ENCODE measurements at places on chromosomes 3 and 15.

DNA sequence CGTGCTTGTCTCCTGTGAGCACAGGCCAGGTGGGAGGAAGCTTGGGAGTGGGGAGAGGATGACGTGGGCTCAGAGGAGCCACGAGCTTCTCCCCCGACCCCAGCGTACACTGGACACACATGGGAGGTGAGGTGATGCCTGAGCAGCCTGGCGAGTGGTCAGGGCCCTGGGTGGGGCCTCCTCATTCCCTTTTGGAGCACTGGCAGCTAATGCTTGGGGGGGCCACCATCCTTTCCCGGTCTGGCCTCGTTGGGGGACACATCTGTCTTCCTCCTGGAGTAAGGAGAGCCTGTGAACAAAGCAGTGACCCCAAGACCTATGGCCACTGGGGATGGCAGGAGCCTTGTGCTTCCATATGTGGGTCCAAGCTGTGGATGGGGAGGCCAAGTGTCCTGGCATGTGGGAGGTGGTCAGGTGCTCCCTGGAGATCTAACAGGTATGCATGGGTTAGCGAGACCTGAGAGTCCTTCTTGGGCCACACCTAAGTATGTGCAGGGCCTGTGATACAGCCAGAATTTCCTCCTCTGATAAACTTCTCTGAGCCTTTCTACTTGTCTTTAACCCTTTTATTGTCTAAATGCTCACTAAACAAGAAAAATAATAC, 9.5 kb downstream of the KLF13 start:
- DNase-seq, result no peak

GRCh38 chr3:123586131-123586530, 1.3 kb upstream of the HACD2 start:
- no peak for DNase-seq

DNA sequence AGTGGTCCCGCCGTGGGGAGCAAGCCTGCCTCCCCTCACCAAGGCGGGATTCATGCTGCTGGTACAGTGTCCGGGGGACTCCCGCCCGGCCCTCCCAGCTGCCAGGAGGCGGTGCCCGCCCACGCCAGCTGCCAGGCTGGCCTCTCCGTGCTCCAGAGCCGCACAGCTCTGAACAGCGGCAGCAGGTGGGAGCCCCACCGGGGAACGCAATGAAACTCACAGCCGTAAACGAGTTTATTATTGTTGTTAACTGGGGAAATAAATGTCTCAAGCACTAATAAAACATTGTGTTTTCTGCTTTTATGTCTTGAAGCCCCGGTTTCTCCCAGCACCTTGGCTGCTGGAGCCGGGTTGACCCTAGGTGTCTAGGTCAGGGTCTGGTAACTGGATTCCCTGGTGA, 317.7 kb upstream of the TLE3 start:
- no peak for DNase-seq

GRCh38 chr3:13034109-13034800, 39.0 kb downstream of the IQSEC1 start:
- DNase-seq, result no peak

GRCh38 chr3:65385805-65386204, 652.9 kb downstream of the MAGI1 start:
- DNase-seq, result no peak

GRCh38 chr3:103077910-103078309, 643.1 kb downstream of the ZPLD1 start:
- no peak for DNase-seq

DNA sequence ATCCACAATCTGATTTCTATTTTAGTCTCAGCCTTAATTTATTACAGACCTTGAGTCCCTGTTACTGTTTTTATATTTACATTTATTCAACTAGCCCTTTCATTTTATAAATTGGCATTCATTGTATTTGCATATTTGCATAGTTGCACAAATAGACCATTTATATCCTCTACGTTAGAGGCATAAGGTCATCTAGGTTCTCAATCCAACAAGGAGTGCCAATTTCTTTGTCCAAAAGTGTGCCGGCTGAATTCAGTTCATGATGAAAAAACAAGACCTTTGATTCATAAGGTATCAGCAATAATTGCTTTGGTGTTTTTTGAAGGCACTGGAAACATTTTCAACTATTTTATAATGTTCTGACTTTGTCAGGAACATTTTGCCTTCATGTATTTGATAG, 33.9 kb upstream of the NANOGP8 start:
- no peak for DNase-seq

DNA sequence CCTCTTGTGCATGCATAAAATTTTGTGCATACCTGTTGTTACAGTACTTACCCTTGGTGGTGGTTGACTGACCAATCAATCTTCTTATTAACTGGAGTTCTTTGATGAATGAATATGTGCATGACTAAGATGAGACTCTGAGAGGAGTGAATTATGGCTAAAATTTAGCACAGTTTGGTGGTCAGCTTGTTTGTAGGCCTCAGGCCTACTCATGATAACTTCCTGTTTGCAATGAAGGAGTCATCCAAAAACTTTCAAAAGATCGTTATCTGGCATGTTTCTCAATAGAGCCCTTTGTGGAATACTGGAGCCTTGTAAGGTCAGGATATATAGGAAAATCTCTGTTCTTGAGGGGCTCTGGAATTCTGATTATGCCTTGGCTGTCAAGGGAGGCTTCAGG, 66.5 kb downstream of the LEKR1 start:
- peak; percentile 97 for DNase-seq

DNA sequence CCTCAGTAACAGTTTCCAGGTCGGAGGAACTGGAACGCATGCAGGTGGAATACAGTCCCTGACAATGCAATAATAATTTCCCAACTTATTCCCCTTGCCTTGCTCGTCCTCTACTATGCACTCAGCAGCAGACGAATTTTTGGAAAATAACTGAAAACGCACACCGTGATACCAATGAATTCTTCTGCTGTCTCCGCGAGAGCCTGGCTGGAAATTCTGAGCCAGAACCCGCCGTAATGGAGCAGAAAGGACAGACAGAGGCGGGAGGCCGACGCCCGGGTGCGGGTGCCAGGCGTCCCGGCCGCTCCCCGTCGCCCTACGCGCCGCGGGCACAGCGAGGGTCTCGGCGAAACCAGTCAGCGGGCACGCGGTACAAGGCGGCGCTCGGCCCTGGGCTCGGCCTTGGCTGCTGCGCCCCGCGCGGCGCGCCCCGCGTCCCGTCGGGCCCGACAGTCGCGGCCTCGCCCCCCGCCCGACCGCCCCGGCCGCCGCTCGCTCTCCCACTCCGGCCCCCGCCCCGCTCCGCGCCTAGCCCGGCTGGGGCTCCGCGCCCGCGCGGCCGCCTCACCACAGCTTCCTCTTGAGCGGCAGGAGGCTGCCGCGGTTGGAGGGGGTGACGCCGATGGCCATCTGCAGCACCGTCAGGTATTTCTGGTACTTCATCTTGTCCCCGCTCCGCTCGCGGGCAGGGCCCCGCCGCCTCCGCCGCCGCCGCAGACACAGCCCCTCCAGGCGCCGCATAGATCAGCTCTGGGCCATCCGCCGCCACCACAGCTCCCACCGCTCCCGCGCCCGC, 114.5 kb upstream of the GOLGA8J start:
- no peak for DNase-seq

DNA sequence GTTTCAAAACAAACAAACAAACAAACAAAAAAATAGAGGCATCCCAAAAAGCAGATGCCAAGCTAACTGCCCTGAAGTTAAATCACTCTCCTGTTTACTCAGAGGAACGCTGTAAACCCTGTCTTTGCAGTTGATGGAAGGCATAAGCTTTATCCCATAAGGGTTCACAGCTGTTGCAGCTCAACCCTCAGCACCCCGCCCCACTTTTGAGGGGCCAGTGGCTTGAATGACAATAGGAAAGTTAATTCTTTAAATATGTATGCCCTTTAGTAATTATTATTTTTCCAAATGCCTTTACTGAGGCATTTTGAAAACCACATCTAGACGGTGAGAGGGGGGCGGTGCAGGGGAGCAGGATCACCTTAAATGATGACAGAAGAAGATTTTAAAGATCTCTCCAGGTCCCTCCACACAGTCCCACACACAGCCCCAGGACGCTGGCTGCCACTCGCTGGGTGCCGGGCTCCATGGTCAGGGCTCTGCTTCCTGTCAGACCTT, 272.1 kb downstream of the FAM43A start:
- no peak for DNase-seq

- no peak for DNase-seq
Measured at GRCh38 chr3:86954226-86954625, 36.7 kb downstream of the VGLL3 start.

DNA sequence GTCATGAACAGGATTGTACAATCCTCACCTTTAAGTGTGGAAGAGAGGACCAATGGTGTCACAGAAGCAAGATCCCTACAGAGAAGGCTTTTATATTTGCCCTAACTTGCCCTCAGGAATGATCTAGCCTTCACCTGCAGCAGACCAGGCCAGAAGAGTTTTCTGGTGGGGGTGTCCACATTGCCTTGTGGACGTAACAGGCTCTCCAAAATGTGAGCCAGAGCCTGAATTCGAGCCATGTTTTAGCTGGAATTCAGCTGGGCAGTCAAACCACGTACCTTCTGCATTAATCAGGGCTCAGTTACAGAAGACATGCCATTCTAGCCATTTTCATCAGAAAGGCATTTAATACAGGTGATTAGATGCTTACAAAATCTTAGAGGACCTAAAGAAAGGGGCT, 23.6 kb upstream of the RAB7A start:
- DNase-seq, result no peak

DNA sequence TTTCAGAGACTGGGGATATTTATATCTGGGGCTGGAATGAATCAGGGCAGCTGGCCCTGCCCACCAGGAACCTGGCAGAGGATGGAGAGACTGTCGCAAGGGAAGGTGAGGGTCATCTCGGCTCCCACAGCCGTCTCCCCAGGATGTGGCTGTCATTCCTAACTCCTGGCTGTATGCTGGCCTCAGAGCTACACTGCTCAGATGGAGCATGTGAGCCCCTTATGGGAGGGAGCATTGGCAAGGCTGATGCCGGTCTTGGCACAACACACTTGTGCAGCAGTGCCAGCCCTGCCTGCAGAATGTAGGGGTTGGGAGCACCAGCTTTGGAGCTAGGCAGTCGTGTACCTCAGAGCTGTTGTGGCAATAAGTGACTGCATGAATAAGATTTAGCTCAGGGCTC, 5.2 kb downstream of the RCCD1 start:
- peak; percentile 30 for DNase-seq

GRCh38 chr15:98858610-98859023, 149.0 kb downstream of the PGPEP1L start:
- no peak for DNase-seq

GRCh38 chr3:118792191-118792590, 242.5 kb downstream of the IGSF11 start:
- no peak for DNase-seq

DNA sequence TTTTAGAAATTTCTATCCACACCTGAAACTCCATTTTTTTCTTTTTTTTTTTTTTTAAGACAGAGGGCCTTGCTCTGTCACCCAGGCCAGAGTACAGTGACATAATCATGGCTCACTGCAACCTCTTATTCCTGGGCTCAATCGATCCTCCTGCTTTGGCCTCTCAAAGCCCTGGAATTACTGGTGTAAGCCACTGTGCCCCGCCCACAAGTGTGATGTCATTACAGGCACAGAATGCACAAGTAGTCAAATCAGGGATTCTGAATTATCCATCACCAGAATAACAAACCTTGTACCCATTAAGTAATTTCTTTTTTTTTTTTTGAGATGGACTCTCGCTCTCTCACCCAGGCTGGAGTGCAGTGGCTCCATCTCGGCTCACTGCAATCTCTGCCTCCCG, 1.9 kb downstream of the UQCRC1 start:
- no peak for DNase-seq

DNA sequence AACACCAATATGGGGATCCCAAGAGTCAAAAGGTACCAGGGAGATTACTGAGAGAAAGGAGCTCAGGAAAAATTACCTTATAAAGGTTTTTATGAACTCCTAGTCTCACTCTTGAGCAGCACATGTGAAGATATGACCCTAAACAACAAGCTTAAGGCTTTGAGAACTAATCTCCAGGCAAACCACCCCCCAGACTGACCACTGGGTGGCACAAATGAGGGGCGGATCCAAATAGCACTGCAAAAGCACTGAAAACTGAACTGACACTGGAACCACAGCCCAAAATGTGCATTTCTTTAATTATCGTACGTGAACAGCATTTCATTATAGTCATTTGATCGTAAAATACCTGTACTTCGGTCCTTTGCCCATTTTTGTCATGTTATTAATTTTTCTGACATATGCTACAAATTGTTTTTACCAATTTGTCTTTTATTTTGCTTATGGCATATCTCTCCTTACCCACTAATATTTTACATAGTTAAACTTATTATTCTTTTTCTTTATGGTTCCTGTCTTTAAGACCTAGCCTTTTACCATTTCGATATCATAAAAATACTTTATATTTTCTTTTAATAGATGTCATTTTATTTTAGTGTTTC, 31.5 kb upstream of the TFDP2 start:
- DNase-seq, result peak; percentile 26

DNA sequence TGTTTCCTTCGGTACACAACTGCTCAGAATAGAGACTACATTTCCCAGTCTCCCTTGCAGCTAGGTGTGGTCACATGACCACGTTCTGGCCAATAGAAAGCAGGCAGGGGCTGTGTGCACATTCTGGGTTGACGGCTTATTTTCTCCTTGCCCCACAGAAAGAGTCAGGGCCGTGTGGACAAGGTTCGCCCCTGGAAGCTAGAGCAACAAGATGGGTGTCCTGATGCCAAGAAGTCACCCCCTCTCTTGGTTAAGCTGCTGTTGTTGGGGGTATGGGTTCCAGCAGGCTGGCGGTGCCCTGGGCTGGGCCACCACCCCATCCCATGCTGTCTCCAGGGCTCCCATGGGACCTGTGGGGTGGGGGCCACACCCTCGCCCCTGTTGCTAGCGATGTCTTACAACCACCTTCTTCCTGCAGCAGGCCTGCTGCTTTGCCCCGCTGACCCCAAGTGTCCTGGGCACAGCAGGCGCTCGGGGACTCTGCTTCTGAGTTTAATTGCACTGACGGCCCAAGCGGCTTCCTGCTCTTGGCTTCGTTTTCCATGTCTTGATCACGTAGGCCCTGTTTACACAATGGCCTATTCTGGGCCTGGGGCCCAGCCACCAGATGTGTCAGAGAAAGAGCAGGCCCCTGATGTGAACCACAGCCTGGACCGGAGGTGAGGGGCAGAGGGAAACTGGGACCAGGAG, 24.9 kb downstream of the ABTB1 start:
- peak; percentile 44 for DNase-seq

GRCh38 chr15:41937568-41937923, 34.8 kb downstream of the EHD4 start:
- no peak for DNase-seq

- DNase-seq, result no peak
Measured at GRCh38 chr15:48388910-48389309, 57.7 kb downstream of the DUT start.

Measured in foreskin melanocyte (primary cell).